ENCODE measurements at places on chromosomes 7 and 10.
A peak's percentile ranks its signal among the peaks of the same experiment; 100 is the strongest.

- peak; percentile 62 for DNase-seq
These were observed 46.9 kb downstream of the AHCYL2 start for GRCh38 chr7:129271500-129272355.

DNA sequence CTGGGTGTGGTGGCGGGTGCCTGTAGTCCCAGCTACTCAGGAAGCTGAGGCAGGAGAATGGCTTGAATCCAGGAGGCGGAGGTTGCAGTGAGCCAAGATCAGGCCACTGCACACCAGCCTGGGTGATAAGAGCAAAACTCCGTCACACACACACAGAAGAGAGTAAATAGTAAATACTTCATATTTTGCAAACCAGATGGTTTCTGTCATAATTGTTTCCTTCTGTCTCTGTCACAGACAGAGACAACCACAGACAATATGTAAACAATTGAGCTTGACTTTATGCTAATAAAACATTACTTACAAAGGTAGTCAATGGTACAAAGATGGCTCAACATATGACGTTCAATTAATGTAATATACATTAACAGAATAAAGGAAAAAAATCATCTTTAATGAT is 83.7 kb downstream of the JMJD1C start:
- DNase-seq, result no peak

- no peak for DNase-seq
These were observed 31.3 kb upstream of the GDI2 start for GRCh38 chr10:5844345-5845055.

DNA sequence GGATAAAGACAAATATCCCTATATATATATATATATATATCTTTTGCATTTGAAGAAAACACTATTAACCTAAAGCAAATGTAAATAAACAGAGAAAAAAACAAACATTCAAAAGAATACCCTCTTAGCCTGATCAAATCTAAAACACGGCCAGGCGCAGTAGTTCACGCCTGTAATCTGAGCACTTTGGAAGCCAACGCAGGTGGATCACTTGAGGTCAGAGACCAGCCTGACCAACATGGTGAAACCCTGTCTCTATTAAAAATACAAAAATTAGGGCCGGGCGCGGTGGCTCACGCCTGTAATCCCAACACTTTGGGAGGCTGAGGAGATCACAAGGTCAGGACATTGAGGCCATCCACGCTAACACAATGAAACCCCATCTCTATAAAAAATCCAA is 9.2 kb downstream of the ANXA7 start:
- no peak for DNase-seq

GRCh38 chr7:84637568-84638338 is 443.2 kb upstream of the SEMA3A start:
- DNase-seq, result peak; percentile 84

DNA sequence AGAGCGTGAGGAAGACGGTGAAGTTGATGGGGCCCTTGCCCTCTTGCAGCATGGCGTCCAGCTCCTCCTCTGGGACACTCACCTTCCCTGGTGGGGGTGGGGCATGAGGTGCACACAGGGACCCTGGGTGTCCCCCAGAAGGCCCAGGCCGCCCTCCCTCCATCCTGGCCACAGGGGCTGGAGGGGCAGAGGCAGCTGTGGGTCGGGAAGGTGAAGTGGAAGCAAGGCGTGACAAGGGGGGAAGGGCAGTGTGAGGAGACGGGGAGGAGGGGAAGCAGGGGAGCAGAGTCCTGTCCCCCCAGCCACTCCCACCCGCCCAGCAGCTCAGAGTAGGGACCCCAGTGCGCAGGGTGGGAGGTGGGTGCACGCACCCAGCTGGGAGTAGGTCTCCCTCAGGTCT is 791 bp downstream of the MYL7 start:
- DNase-seq, result no peak
